Midbrain (tissue), 1 donor: ENCODE measurements at places on chromosomes 1 and 21.

DNA sequence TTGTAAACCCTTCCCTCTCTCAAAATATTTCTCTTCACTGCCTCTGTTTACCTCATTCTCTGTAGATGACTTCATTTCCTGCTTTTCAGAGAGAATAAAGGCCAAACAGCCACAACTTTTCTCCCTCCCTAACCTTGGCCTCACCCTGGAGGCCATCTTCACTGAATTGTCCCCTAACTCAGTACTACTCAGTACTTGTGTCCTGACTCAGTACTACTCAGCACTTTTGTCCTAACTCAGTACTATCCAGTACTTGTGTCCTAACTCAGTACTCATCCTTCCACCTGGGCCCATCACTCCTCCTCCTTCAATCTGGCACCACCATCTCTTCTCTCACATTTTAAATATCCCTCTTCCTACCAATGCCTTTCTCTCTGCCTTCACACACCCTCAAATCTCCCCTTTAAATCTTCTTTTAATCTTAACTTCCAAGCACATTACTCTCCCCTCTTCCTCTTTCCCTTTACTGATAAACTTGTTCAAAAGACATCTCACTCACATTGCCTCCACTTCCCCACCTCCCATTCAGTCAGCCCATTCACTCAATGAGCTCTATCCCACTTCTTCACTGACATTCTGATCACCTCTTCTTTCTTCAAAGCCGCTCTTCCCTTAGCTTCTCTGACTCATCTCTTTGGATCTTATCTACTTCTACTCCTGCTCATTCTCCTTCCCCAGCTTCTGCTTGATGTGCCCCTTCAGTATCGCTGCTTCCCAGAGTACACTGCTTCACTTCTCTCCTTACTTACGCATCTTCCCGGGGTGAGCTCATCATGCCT, 121.4 kb downstream of the RNF220 start:
- no peak for DNase-seq

- no peak for DNase-seq
These were observed 54.2 kb downstream of the NDUFS5 start for GRCh38 chr1:39080269-39080826.

DNA sequence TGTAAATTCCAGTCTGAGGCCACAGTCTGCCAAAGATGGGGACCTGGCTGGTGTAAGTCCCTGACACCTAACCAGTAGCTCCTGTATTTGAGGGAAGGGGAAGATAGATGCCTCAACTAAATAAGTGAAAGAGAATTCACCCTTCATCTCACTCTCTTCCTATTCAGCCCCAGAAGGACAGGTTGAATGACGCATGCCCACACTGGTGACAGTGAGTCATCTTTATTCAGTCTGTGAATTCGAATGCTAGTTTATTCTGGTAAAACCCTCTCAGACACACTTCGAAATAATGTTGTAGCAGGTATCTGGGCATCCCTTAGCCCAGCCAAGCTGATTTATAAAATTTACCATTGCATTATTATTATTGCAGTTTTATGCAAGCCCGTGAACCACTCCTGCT, 617.0 kb upstream of the PRMT6 start:
- DNase-seq, result no peak

DNA sequence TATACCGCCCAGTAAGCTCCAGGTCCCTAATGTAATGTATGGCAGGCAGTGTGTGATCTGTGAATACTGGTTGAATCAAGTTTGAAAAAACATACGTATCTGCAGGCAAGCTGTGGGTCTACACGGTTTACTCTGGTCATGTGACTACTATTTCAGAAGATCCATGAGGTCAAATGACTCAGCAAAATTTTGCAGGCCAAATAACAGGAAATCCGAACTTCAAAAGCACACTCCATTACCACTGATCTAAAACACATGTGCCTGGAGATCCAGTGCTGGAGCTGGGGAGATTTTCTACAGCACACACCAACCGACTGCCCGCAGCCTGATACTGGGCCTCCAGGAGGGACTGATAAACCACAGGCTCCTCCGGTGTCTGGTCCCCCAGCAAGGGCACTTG, 64.5 kb upstream of the SLC44A3 start:
- DNase-seq, result no peak

DNA sequence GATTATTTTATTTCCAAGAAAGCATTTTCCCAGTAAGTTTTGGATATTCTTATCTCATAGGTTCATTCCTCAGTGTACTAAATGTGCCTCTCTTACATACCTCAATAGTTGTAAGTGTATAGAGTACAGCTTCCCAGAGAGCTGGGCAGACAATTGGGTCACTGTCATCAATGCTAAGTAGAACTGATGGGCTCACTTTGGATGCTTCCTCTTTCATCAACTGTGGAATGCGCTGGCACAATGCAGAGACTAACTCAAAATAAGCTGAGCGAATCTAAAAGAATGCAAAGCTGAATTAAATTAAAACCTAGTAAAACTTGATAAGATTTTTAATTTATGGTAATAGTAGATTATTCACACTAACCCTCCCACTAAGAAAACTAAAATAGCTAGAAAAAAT, 21.5 kb downstream of the LTN1 start:
- DNase-seq, result peak; percentile 30

DNA sequence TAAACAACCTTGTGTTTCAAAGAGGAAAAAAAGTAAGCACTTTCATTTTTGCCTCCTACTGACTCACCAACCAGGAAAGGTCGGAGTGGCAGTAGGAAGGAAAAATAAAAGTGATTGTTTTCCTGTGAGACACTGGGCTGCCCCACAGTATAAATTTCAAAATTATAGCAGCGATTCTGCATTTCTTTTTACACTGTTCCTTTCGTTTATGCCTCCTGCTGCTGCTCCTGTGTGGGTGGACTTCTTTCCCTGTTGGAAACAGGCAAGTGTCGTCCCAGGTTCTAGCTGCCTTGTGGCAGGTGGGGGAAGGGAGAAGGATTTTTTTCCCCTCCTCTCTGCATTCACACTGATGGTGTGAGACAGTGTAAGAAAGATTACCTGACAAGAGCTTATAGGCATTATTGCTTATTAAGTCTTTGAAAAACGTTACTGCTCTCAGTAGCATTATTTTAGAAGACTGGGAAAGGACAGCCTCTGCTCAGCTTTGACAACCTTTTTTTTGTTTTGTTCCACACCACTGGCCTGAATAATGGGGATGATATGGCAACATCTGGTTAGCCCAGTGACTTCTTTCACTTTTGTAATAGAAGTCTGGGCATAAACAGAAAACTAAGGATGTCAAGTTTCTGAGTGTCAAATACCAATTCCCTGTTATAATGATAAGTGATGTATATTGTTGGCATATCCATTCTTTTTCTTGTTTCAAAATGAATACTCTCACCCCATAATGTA, 77.9 kb downstream of the NEK7 start:
- no peak for DNase-seq

GRCh38 chr1:48003741-48004531, 6.8 kb upstream of the TRABD2B start:
- no peak for DNase-seq

- no peak for DNase-seq
These were observed 122.8 kb downstream of the CRB1 start for GRCh38 chr1:197390856-197391255.

- peak; percentile 79 for DNase-seq
These were observed 5.2 kb downstream of the SLC2A1 start for GRCh38 chr1:42953182-42954180.

DNA sequence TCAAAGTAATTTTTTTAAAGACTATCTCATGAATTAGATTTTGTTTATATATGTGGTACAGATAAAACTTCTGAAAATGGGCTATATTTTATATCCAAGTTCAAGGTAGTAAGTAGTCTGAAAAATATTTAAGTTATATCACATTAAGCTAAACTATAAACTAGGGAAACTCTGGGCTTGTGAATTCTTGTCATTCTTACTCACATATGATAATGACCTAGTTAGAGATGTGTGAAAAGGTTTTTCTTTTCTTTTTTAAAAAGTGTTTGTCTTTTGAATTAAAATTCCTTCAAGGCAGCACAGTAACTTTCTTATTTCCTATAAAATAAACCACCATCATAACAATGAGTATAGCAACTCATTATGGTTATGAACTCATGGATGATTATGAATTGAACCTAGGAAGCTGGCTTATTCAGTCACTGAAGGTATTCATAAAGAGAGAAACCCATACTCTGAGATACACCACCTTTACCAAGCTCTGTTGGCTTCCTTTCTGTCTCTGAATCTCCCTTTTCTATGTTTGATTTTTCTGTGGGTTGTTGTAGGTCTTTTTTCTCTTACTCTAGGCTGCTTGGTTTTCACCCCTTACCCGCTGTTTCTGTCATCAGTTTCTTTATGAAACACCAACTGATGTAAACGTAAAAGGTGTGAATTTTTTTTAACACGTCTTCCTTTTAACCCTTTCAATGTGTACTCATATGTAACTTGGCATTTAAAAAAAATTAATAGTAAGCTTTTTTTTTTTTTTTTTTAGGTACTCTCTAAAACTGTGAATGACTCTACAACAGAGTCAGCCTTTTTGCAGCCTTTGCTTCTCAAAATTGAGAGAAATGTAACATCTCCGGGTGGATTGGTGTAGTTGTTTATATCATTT, 25.2 kb downstream of the IL12RB2 start:
- no peak for DNase-seq

DNA sequence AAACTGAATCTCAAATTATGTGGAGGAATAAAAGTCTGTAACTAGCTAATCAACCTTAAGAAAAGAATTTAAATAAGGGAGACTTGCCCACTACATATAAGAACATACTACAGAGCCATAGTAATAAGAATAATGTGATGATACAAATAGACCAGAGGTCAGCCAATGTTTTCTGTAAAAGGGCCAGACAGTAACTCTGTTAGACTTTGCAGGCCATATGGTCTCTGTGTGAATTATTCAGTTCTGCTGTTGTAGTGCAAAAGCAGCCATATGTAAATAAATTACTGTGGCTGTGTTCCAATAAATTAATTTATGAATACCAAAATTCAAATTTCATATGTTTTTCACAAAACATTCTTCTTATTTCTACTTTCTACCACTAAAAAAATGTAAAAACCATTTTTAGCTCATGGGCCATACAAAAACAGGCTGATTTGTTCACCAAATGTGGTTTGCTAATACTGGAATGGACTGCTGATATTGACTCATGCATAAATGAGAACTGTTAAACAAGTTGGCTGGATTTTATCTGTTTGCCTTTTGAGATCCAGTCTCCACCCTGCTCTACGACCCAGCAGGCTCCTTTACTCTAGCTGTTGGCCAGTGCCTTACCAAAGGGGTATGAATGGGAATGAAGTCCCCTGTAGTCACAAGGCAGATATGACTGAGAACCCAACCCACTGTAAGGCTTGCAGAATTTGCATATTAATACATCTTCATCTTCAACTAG, 98.2 kb upstream of the ZNHIT6 start:
- no peak for DNase-seq

DNA sequence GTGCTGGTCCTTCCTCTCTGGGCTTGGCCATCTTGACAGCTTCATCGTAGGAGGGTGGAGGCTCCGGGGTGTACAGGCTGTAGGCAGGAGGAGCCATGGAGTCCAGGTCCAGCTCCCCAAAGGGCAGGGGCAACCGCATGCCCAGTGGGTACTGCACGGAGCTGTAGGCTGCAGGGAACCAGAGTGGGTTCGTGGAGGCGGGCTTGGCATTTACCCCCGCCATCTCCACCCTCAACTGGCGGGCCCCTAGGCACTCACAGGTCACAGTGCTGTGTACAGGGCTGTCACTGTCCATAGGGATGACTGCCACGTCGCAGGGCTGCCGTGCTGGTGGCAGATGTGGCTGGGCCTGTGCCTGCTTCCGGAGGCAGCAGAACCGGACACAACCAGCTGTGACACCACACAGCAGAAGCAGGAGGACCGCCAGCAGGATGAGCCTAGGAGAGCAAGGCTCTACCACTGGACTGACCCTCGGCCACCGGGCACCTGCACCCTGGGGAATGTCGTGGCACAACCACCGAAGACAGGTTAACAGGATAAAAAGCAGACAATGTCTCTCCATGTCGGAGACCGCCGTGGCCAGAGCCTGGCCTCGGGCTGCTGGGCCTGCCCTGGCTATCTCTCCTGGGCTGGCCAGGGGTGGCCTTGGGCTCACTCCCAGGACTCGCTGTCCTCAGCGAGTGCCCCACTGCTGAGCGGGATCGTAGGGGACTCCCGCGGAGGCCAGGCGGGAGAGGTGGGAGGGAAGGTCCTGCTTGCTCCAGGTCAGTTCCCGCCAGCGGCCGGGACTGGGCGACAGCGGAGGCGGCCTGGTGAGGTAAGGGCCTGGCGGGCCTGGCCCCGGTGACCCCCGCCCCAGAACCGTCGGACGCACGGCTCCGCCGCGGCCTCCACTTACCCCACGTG, 831 bp downstream of the TMEM52 start:
- no peak for DNase-seq

GRCh38 chr1:21536218-21536617, 27.0 kb downstream of the ALPL start:
- no peak for DNase-seq

- no peak for DNase-seq
These were observed 51.1 kb downstream of the USP1 start for GRCh38 chr1:62487956-62488355.

DNA sequence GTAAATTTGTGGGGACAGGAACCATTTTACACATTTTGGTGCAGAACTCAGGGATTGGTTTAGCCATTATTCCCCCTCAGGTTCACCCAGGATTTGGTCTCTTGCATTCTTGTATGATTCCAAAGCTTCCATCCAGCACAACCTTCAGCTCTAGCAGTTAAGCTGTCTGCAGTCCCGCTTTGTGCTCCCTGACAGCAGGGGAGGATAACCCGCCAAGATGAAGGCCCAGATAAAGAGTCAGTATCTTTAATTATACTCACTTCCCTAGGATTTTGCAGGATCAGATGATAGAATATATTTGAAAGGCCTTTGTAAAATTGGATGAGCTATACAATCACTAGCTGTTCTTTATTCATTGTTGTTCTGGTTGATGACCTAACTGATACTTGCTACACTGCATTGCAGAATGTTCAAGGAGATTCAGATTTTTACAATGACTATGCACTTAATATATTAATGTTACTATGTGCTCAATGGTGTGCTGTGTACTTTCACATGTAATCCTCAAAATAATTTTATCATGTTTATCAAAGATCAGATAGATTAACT, 49.8 kb downstream of the SLC16A1 start:
- DNase-seq, result peak; percentile 12

DNA sequence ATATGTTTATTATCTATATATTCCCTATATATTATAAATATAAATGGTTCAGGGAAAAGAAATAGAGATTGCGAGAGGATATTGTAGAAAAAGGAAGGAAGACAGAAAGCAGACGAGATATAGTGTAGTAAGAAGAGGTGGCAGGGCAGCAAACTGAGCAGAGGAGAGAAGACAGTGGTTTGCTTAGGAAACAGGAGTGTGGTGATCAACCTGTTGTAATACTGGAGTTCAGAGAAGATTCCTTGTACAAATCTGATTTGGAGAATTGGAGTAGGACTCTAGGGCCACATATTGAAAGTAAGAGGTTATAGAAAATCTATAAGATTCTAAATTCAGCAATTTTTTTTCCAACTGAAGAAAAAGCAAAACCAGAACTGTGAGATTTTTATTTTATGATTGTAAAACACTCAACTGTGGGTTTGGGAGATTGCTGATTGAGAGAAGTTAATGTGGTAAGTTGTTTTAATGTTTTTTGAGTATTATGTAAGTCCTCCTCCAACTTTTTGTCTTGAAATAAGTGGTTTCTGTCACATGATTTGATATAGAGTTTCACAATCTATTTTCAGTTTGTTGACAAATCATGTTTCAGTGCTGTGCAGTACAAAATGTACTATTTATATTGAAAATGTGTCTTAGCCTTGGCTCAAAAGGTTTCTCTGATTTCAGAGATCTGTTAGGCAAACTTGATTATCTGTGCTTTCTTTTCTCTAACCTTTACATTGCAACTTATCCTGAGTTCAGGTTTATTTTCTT, 9.6 kb upstream of the AMY2B start:
- no peak for DNase-seq

- no peak for DNase-seq
These were observed 27.2 kb upstream of the ERG start for GRCh38 chr21:38525454-38525853.
